ENCODE measurements at places on chromosomes 16 and 17.

- H3K27ac ChIP-seq, result no peak overlapping the region
- no peaks in the 10 kb centered on the region for H3K4me1 ChIP-seq
- no peaks in the 10 kb centered on the region for H3K36me3 ChIP-seq
Observed at GRCh38 chr16:69830534-69831211, 68.5 kb downstream of the WWP2 start.

- no peak for DNase-seq
- no peak overlapping the region for H3K27ac ChIP-seq
- no peaks in the 10 kb centered on the region for H3K27me3 ChIP-seq
- H3K4me1 ChIP-seq, result no peaks in the 10 kb centered on the region
Observed at GRCh38 chr17:65218261-65218660, 81.1 kb downstream of the RGS9 start.

- H3K4me3 ChIP-seq, result no peak overlapping the region
- DNase-seq, result no peak
- H3K27me3 ChIP-seq, result no peaks in the 10 kb centered on the region
- H3K36me3 ChIP-seq, result no peaks in the 10 kb centered on the region
- no peaks in the 10 kb centered on the region for H3K4me1 ChIP-seq
Observed at GRCh38 chr16:50861970-50862411, 120.1 kb downstream of the CYLD start.

GRCh38 chr16:64648282-64648681 lies 473.6 kb downstream of the CDH11 start:
- DNase-seq, result no peak
- no peaks in the 10 kb centered on the region for H3K36me3 ChIP-seq
- H3K4me3 ChIP-seq, result no peak overlapping the region
- no peak overlapping the region for H3K27ac ChIP-seq

DNA sequence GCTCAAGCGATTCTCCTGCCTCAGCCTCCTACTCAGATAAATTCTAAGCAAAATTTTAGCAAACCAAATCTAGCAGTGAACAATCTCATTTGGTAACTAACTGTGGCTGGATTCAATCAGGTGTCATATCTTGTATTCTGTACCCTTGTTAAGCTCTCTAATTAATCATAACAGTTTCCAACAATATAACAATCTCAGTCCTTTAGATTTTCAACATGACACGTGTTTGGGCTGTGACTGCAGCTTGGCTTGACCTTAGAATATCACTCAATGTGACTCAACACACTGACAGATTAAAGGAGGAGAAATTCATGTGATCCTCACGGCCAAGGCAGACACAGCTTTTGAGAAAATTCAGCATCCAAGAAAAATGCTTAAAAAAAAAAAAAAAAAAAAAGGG lies 133.6 kb downstream of the BANP start:
- H3K36me3 ChIP-seq, result no peaks in the 10 kb centered on the region
- no peak overlapping the region for H3K27ac ChIP-seq
- H3K4me3 ChIP-seq, result no peak overlapping the region
- H3K4me1 ChIP-seq, result no peaks in the 10 kb centered on the region
- DNase-seq, result no peak
